ENCODE measurements at places on chromosomes 7 and 10.

- DNase-seq, result no peak
These were observed 768.8 kb downstream of the GRM8 start for GRCh38 chr7:126483972-126484371.

DNA sequence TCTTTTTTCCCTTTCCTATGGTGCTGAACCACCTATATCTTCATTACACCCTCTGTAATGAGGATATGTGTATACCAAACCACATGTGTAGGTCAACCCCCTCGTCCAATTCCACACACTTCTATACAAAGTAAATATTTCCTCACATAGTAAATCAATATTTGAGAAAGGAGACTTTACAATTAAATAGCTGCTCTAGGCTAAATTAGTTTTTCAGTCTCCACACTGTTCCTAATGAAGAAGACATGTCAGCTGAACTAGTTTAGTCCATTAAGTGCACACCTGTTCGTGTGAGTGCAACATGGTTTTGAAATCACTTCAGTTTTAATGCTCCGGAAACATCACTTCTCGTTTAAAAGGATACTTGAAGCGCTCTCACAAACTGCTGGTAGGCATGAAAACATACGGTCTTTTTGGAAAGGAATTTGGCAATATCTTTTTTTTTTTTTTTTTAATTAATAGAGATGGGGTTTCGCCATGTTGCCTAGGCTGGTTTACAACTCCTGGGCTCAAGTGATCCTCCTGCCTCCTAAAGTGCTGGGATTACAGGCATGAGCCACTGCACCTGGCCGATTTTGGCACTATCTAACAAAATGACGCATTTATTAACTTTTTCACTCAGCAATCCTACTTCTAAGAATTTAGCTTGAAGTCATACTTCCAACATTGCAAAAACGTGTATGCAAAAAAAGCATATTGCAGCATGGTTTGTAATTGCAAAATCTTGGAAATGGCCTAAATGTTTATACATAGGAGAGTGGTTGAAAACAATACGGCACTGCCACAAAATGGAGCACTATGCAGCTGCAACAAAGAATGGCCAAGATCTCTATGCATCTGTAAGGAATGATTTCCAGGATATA, 2.1 kb upstream of the XRCC2 start:
- no peak for DNase-seq

DNA sequence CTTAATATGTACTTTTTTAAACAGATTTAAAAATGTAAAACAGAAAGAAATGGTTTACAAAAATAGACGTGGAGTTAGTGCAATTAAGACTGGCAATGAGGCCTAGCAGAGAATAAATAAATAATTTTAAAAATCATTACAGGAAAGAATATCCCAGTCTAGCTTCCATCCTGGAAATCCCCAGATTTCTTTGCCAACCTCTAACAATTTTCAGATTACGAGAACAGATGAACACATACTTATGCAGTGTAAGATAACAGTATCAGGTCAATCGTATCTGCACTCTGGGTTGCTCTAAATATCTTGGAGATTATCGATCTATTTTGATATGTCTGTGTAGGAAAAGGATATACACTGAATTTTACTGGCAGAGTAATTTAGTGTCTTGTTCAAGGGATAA, 210.5 kb downstream of the SEMA3A start:
- DNase-seq, result no peak

GRCh38 chr7:117184367-117184766, 138.5 kb downstream of the WNT2 start:
- no peak for DNase-seq

- no peak for DNase-seq
These were observed 54.6 kb downstream of the NOD1 start for GRCh38 chr7:30423788-30424505.

DNA sequence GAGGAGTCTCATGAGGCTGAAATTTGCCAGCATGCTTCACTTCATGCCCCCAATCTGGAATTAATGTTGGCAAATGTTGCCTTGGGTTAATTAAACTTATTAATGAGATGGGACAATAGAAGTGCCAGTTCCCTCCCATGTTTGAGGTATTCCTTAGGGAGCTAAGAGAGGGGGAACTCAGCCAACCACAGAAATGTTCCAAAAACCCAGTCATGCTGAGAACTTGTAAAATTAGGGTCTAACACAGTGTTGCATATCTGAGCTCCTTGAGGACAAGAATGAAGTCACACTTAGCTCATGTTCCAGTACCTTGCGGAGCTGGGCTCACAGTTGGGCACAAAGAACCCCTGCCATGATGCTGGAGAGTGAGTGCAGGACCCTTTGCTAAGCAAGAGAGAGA, 89.4 kb downstream of the OAT start:
- no peak for DNase-seq

GRCh38 chr7:98254951-98255610, 3.0 kb upstream of the TECPR1 start:
- DNase-seq, result no peak

GRCh38 chr10:127203067-127203466, 6.7 kb upstream of the INSYN2A start:
- no peak for DNase-seq

GRCh38 chr10:33123680-33124079, 165.7 kb upstream of the ITGB1 start:
- DNase-seq, result no peak

- DNase-seq, result no peak
These were observed 4.1 kb downstream of the EMX2 start for GRCh38 chr10:117546581-117547015.

DNA sequence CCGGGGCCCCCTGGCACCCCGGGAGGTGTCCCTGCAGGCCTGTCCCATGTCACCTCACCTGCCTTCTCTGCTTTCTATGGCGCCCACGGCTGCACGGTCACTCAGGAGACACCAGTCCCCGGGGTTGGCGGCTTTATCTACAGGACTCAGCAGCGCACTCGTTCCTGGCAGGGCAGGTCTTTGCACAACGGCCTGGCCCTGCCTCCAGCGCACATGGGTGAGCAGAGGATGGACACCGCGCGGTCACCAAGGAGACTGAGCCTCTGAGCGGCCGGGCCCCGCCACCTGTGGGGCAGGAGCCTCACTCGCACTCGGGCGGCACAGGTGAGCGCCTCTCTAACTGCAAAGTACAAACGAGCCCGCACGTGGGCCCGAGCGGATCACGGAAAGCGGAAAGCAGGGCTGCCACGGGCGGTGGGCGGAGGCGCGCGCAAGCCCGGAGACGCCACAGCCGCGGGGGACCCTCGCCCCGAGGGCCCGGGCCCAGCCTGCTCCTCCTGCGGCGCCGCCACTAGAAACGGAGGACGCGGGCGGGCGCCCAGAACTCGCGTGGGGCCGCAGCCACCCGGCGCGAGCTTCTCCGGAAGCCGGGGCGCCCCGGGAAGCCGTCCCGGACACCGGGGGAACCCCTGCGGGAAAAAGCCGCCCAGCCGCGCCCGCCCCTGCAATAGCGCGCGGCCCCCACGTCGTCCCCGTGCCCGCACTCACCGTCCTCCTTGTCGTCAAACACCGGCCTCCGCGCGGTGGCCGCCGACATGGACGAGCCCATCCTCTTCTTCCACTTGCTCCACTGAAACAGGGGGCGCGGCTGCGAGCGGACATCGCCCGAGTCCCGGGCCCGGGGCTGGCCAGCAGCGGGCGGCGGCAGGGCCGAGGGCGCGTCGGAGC, 642 bp downstream of the STK32C start:
- DNase-seq, result no peak

DNA sequence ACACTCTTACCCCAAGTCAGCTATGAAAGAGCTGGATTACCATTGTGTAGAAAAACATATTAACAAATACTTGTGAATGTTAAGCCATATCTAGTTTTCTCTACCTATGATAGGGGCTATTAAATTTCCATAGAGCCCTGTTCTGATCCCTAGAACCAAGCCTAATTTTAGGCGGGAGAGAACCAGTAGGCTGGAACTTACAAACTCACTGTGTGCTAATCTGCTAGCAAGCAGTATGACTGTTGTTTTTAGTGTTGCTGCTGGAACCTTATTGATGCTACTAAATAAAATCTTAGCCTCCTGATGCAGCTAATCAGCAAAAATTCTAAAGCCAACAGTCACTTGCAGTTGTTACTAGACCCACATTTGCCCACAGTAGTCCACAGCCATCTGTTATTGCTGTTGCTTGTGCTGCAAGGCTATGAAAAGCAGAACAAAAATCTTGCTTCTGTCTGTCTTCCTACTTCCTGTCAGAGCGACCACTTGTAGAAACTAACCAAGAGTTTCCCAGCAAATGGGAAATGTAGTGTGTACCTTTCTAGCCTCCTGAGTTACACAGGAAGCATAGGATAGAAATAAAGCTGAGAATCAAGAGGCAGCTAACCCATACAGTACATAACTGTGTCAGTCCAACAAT, 368.4 kb downstream of the ARL4A start:
- DNase-seq, result no peak

GRCh38 chr7:80636709-80637108, 1.7 kb upstream of the CD36 start:
- no peak for DNase-seq

Measured in H1 (cell line).